ENCODE measurements at places on chromosomes 3 and 15. TPM values are rescaled to one million over a fixed set of nuclear protein-coding genes. Genes with fewer than 3 reads are reported as not detected.

FNDC3B gene
- total RNA-seq, result 149 TPM

DNA sequence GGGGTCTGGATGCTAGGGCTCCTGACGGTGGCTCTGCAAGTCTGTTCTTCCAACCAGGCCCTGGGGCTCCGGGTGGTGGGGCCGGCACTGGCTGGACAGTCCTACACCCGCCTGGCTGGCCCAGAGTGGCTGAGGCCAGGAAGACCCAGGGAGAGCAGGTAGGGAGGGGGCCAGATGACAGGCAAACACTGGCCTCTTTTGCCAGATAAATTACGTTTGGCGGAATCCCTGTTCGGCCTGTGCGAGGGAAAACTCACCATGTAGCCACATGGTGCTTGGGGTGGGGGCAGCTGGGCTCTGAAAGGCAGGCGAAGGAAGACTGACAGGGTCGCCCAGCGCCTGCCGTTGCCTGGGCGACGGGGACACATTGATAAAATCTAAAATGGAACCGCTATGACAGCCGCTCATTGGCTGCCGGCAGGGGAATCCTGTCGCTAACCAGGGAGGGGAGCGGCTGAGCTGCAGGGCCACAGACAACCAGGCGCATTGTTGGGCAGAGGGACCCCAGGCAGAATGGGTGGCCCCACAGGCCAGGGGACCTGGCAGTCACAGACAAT, 30.4 kb downstream of the IQSEC1 start:
- H3K27me3 ChIP-seq, result peaks cover 36% of the 10 kb centered on the region
- H3K36me3 ChIP-seq, result no peaks in the 10 kb centered on the region
- no peak overlapping the region for H3K4me3 ChIP-seq

- DNase-seq, result no peak
- H3K27ac ChIP-seq, result peak overlapping the region; percentile 100
- H3K27me3 ChIP-seq, result no peaks in the 10 kb centered on the region
- H3K36me3 ChIP-seq, result peaks cover 56% of the 10 kb centered on the region
These were observed 607 bp downstream of the MRPL47 start for GRCh38 chr3:179603831-179604230.

- no peaks in the 10 kb centered on the region for H3K36me3 ChIP-seq
- no peaks in the 10 kb centered on the region for H3K4me1 ChIP-seq
- DNase-seq, result no peak
- no peaks in the 10 kb centered on the region for H3K27me3 ChIP-seq
- no peak overlapping the region for H3K27ac ChIP-seq
These were observed 138.5 kb downstream of the NTRK3 start for GRCh38 chr15:88118035-88118434.

DNA sequence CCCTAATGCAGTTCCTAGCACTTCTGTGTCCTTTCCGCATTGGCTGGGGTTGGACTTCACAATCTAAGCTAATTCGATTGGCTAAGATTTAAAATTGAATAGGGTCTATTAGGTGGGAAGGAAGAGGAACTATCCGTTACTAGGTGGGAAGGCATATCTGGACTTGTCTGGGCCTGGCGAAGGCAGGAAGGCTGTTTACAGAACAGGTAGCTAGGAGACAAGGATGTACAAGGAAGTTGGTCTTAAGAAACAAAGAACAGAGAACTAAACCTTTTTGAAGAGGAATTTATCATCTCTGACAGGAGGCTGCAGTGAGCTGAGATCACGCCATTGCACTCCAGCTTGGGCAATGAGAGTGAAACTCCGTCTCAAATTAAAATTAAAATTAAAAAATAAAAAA, 17.3 kb upstream of the ATG7 start:
- H3K27me3 ChIP-seq, result no peaks in the 10 kb centered on the region
- peaks cover 5% of the 10 kb centered on the region for H3K4me1 ChIP-seq
- peak; percentile 24 for DNase-seq
- peaks cover 15% of the 10 kb centered on the region for H3K36me3 ChIP-seq
- peak overlapping the region; percentile 12 for H3K27ac ChIP-seq

DGKG gene
- total RNA-seq, result not detected

TMEM266 gene
- total RNA-seq, result not detected

DNA sequence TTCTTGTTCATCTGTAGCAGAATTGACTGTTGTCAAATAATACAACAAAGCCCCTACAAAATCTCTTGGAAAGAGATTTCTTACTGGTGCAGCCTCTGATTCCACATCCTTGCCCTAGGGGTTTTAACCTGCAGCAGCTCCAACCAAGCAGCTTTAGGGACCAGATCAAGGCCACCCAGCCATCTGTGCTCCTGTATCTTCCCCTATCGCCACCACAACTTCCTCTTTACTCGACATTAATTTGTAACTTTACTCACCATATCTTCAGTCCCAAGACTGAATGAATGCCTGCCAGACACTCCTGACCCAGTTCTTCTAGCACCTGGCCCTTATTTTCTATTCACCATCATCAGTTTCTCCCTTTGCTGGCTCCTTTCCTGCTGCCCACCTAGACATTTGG, 156.6 kb upstream of the IL12A start:
- no peaks in the 10 kb centered on the region for H3K27me3 ChIP-seq
- H3K4me1 ChIP-seq, result peaks cover 19% of the 10 kb centered on the region
- no peak overlapping the region for H3K27ac ChIP-seq
- no peaks in the 10 kb centered on the region for H3K36me3 ChIP-seq

DNA sequence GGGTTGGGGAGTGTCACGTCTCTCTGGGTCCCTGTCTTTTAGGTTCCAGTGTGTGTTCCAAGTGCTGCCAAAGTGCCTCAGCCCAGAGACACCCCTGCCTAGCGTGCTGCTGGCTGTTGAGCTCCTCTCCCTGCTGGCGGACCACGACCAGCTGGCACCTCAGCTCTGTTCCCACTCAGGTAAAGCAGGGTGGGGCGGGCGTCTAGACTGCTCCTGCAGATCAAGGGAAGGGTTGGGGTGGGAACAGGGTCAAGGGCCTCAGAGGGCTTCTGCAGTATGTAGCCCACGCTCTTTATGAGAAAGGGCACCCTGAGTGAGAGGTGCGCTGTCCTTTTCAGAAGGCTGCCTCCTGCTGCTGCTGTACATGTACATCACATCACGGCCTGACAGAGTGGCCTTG, 17.2 kb downstream of the ATRIP start:
- H3K4me1 ChIP-seq, result peaks cover 19% of the 10 kb centered on the region
- H3K4me3 ChIP-seq, result no peak overlapping the region
- H3K36me3 ChIP-seq, result peaks cover 51% of the 10 kb centered on the region
- peak overlapping the region; percentile 39 for H3K27ac ChIP-seq

DNA sequence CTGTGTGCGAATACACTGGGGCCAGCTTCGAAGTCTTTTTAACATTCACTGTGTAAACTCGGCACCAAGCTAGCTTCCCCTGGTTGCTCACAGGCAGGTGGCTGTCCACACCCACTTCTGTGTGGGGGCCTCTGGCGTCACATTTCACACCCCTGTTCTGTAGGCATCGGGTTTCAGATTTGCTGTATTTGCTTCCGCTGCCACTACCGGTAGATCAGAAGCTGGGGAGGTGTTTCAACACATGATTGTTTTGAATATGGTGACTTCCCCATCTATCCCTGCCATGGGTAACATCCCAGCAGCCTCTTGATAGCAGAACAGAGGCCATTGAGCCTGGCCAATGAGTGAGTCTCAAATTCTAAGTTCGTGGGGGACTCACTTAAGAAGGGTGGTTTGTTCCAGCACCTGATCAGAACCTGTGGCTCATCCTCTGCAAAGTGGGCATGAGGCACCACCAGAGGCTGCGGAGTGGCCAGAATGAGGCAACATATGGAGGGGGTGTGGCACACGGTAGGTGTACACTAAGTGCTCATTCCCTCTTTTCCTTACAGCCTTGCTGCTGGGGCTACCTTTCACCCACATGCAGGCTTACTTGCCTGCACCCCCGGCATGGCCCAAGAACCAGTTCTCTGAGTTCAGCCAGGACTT, 61.5 kb downstream of the IQSEC1 start:
- peaks cover 8% of the 10 kb centered on the region for H3K27me3 ChIP-seq
- no peak overlapping the region for H3K4me3 ChIP-seq
- no peaks in the 10 kb centered on the region for H3K4me1 ChIP-seq
- H3K36me3 ChIP-seq, result no peaks in the 10 kb centered on the region
- peak; percentile 50 for DNase-seq
- no peak overlapping the region for H3K27ac ChIP-seq

CLASP2 gene
- total RNA-seq, result 58.9 TPM

GPR27 gene
- total RNA-seq, result 6.3 TPM

- H3K27me3 ChIP-seq, result no peaks in the 10 kb centered on the region
- no peak overlapping the region for H3K4me3 ChIP-seq
- H3K27ac ChIP-seq, result no peak overlapping the region
- DNase-seq, result peak; percentile 98
- peaks cover 29% of the 10 kb centered on the region for H3K4me1 ChIP-seq
These were observed 2.2 kb downstream of the STRA6 start for GRCh38 chr15:74200412-74200815.

Measured in MCF 10A (cell line).